ENCODE measurements at places on chromosomes 1 and 21. TPM values are rescaled to one million over a fixed set of nuclear protein-coding genes. Genes with fewer than 3 reads are reported as not detected.

GRCh38 chr1:211420389-211420788 is 71.6 kb downstream of the RD3 start:
- H3K36me3 ChIP-seq, result peaks cover 5% of the 10 kb centered on the region
- H3K27me3 ChIP-seq, result no peaks in the 10 kb centered on the region
- no peak overlapping the region for H3K4me3 ChIP-seq

GRCh38 chr1:157161901-157162300 is 23.7 kb upstream of the ETV3 start:
- H3K36me3 ChIP-seq, result no peaks in the 10 kb centered on the region
- H3K4me1 ChIP-seq, result no peaks in the 10 kb centered on the region
- no peak for DNase-seq
- no peak overlapping the region for H3K27ac ChIP-seq
- no peak overlapping the region for H3K4me3 ChIP-seq

DNA sequence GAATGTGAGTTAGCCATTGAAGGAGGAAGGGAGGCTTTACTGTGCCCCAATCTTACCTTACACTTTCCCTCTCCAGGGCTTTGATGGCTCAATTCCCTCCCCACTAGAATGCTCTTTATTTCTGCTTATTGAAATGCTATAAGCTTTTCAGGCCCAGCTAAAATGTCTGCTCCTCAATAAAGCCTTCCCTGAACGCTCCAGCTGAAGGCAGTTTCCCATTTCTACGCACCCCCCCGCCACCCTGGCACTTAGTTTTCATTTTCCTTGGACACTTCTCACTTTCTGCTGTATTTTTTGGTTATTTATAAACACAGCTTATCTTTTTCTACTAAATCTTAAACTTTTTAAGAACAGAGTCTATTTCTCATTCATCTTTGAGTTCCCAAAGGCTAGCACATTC is 7.1 kb upstream of the TMEM167B start:
- no peaks in the 10 kb centered on the region for H3K36me3 ChIP-seq
- no peak for DNase-seq
- H3K4me1 ChIP-seq, result peaks cover 4% of the 10 kb centered on the region
- H3K27ac ChIP-seq, result no peak overlapping the region
- no peak overlapping the region for H3K4me3 ChIP-seq

GRCh38 chr1:44970317-44970716 is 16.1 kb downstream of the EIF2B3 start:
- no peaks in the 10 kb centered on the region for H3K27me3 ChIP-seq
- DNase-seq, result no peak
- H3K4me1 ChIP-seq, result peaks cover 2% of the 10 kb centered on the region
- H3K27ac ChIP-seq, result no peak overlapping the region

- peaks cover 3% of the 10 kb centered on the region for H3K36me3 ChIP-seq
- no peak for DNase-seq
- peak overlapping the region; percentile 92 for H3K4me3 ChIP-seq
- H3K27ac ChIP-seq, result peak overlapping the region; percentile 84
Measured at GRCh38 chr21:15730484-15731242, 881 bp downstream of the USP25 start.

- H3K27me3 ChIP-seq, result no peaks in the 10 kb centered on the region
- H3K27ac ChIP-seq, result peak overlapping the region; percentile 72
- H3K36me3 ChIP-seq, result peaks cover 37% of the 10 kb centered on the region
- H3K4me1 ChIP-seq, result peaks cover 29% of the 10 kb centered on the region
Measured at GRCh38 chr1:209774592-209774991, 9.8 kb downstream of the C1orf74 start.

DNA sequence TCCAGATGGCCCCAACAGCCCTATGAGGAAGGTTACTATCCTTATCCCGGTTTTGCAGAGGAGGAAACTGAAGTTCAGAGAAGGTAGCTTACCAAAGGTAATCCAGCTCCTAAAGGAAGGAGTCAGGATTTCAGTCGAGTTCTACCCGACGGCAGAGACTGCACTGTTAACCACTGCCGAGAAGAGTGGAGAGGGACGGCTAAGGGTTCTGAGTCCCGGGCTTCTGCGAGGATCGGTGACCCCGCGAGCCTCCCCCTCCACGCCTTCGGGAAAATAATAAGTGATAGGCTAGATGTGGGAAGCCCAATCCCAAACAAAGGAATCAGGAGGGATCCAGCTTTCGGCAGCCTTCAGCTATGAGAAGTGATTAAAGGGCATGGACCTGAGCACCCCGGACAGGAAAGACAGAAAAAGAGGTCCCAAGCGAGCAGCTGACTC is 587 bp downstream of the TMEM53 start:
- H3K4me1 ChIP-seq, result peaks cover 26% of the 10 kb centered on the region
- peak overlapping the region; percentile 80 for H3K4me3 ChIP-seq
- no peaks in the 10 kb centered on the region for H3K27me3 ChIP-seq
- H3K27ac ChIP-seq, result peak overlapping the region; percentile 17
- no peaks in the 10 kb centered on the region for H3K36me3 ChIP-seq

The TGFB2 gene
- total RNA-seq, result not detected

The NSL1 gene
- 52.6 TPM for total RNA-seq

The PCP4 gene
- total RNA-seq, result not detected
